ENCODE measurements at places on chromosomes 11 and 22. TPM values are rescaled to one million over a fixed set of nuclear protein-coding genes. Genes with fewer than 3 reads are reported as not detected.

MS4A6A gene
- not detected for total RNA-seq

APOA5 gene
- total RNA-seq, result not detected

TRIM51 gene
- total RNA-seq, result not detected

SYNGR1 gene
- 12.0 TPM for total RNA-seq

IFITM10 gene
- total RNA-seq, result 5.1 TPM

MS4A13 gene
- not detected for total RNA-seq

SLC3A2 gene
- total RNA-seq, result 588 TPM

SAA2 gene
- not detected for total RNA-seq

TSGA10IP gene
- total RNA-seq, result not detected

SLC5A4 gene
- total RNA-seq, result 0.14 TPM

RAPSN gene
- total RNA-seq, result 0.86 TPM

FXYD2 gene
- total RNA-seq, result not detected

OR5P2 gene
- total RNA-seq, result 1.4 TPM

LYVE1 gene
- total RNA-seq, result 0.27 TPM

PRRG4 gene
- 0.14 TPM for total RNA-seq

LMNTD2 gene
- total RNA-seq, result 2.5 TPM

GAS2 gene
- 1.5 TPM for total RNA-seq

CCDC82 gene
- 26.2 TPM for total RNA-seq

ISX gene
- total RNA-seq, result not detected

ALDH3B1 gene
- 1.3 TPM for total RNA-seq

SIK3 gene
- 34.4 TPM for total RNA-seq

MMP7 gene
- 8.4 TPM for total RNA-seq

FZD4 gene
- total RNA-seq, result 4.7 TPM

PYGM gene
- 1.0 TPM for total RNA-seq

PATE4 gene
- total RNA-seq, result not detected

FGF4 gene
- not detected for total RNA-seq

Measured in astrocyte (in vitro differentiated cells and primary cell).